ENCODE measurements at places on chromosomes 6 and 20. TPM values are rescaled to one million over a fixed set of nuclear protein-coding genes. Genes with fewer than 3 reads are reported as not detected.

The HLA-DMB gene
- total RNA-seq = 15.2 TPM

The GABRR1 gene
- total RNA-seq = not detected

The CFAP206 gene
- total RNA-seq = 10.5 TPM

The HTR1E gene
- not detected for total RNA-seq

The LRRC73 gene
- 0.68 TPM for total RNA-seq

The TCF21 gene
- total RNA-seq = 9.7 TPM

The CLPSL2 gene
- not detected for total RNA-seq

The TOX2 gene
- total RNA-seq = 8.8 TPM

The TP53INP2 gene
- 26.0 TPM for total RNA-seq

The GNMT gene
- total RNA-seq = 14.7 TPM

The SLC17A4 gene
- not detected for total RNA-seq

The PHACTR3 gene
- not detected for total RNA-seq

The EPPIN gene
- 137 TPM for total RNA-seq

The HRH3 gene
- 0.51 TPM for total RNA-seq

The TFAP2D gene
- not detected for total RNA-seq

The ZSCAN23 gene
- 5.7 TPM for total RNA-seq

The EDN1 gene
- 20.4 TPM for total RNA-seq
